ENCODE measurements at places on chromosomes 5 and 9.

DNA sequence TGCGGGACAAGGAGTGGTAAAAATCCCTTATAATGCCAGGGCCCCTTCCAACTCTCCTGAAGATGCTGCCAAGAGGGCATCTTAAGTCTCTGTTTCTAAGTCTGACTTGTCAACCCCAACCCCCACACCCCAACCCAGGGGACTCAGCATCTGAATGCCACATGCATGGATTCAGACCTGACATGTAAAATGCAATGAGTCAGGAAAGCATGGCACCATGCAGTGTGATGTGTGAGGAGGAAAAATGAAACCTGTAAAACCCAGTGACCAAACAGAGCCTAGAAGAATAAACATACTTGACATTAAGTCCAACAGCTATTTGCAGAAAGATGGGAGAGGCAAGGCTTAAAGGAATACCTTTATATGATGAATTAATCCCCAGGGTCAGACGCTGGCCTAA is 112.4 kb downstream of the ASTN2 start:
- no peak for DNase-seq

GRCh38 chr5:122377026-122377425 is 65.0 kb downstream of the SNCAIP start:
- no peak for DNase-seq

DNA sequence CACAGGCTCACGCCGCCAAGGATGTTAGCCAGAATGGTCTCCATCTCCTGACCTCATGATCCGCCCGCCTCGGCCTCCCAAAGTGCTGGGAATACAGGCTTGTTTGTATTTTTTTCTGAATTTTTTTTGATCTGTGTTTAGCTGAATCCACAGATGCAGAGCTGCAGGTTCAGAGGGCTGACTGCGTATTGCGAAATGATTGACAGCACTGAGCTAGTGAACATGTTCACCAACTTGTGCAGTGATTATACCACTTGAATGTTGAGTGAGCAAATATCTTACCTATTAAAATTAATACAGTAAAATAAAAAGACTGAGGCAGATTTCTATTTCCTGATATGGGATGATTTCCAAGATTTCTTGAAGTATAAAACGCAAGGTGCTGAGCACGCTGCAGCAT is 123.1 kb upstream of the PHYKPL start:
- no peak for DNase-seq

DNA sequence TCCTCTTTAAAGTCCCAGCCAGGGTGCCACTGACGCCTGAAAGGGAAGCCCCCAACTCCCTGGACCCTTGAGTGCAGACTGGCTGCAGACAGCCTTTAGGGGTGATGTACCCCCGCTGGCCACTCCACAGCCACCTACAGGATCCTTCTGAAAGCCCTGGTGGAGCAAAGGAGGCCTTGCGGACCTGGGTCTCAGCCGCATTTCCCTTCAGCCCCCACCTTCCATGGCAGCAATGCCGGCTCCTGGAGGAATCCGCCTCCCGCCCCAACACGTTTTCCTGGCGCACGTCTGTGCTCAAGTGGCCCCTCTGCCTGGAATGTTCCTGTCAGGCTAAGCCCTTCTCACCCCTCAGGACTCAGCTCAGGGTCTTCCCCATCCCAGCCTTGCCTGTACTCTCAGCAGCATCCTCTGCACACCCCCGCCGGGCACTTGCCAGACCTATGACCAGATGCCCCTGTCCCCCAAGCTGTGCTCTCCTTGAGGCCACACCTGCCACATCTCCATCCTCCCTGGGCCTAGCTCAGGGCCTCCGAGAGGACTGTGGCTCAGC is 134.1 kb upstream of the RAPGEF1 start:
- no peak for DNase-seq

GRCh38 chr9:107439991-107440456 is 49.5 kb downstream of the KLF4 start:
- no peak for DNase-seq

DNA sequence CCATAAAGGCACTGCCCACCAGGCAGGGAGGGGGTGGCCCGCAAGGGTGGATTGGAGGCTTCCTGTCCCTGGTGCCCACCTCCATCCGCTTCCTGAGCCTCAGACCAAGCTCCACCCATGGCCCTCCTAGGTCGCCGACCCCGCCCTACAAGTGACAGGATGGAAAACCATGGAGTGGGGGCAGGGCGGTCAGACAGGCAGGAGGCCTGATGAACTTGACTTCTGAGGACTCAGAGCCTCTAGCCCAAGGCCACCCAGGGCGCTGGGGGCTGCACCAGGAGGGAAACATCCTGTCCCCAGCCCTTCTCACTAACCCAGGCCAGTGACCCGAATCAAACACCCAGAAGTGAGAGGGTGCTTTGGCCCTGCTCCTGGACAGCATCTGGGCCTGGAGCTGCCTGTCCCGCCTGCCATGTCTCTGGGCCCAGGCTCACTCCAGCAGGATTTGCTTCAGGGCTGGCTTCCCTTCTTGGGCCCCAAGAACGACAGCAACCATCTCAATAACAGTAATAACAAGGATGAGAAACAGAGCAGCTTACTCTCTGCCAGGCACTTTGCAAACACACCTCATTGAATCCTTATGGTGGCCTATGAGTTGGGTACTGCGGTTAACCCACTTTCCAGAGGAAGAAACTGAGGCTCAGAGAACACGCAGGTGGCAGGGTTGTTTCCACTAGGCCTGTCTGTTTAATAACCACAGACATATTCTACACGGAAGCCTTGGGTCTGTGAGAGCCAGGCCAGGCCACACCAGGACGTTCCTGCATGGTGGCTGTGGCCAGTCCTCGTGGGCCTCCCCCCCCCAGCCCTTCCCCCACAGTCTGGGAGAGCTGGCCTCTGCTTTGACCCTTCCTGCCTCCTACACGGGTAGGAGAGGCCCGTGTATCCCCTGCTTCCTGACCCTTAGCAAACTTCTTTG is 4.4 kb upstream of the ST6GALNAC6 start:
- DNase-seq, result peak; percentile 88

- DNase-seq, result no peak
Observed at GRCh38 chr9:110936237-110936636, 102.0 kb downstream of the LPAR1 start.

- DNase-seq, result no peak
Observed at GRCh38 chr9:121505903-121506735, 6.5 kb upstream of the GGTA1 start.

DNA sequence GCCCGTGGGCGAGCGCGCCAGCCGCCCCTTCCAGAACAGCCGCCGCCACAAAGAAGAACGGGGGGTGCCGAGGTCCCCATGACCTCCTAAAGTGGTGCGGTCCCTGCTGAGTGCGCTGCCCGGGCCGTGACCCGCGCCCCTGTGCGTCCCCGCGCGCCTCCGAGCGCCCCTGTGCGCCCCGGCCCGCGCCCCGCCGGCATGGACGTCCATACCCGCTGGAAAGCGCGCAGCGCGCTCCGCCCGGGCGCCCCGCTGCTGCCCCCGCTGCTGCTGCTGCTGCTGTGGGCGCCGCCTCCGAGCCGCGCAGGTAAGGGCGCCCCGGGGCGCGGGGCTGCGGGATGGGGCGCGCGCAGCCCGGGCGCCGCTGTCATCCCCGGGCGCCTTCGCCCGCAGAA is 384 bp downstream of the COL5A1 start:
- no peak for DNase-seq

- DNase-seq, result no peak
Observed at GRCh38 chr5:141359790-141360426, at the start of gene PCDHGB2. Gene PCDHGB2 (plus strand): TSS chr5:141359994. CDS start chr5:141360136, 142 bp downstream.

DNA sequence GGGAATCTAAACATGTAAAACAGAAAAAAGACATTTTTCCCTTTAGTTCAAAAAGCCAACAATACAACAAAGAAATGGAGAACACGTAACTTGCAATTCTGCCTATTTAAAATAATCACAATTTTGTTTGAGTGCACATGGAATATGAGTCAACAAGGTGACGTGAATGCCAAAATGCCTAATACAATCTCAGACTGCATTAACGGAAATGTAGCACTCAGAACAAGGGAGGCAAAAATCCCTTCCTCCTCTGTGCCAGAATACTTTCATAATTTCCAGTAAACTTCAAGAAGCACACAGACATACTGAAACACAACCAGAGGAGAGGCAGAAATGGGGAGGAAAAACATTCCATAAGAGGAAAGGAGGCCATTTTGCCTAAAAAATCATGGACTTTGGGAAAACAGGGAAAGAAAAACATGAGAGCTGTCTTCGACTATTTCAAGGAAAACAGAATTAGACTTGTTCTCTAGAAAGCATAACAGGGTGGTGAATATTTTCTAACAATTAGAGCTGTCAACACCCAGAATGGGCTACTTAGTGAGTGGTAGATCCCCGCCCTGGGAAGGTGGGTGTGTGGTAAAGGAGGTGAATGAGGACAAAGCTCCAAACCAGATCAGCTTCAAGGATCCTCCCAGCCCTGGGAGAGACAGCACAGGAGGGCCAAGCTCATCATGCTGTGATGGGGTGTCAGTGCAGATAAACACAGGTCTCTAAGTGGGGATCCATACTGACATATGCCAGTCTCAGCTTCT is 48.2 kb downstream of the ABCA1 start:
- DNase-seq, result no peak

- no peak for DNase-seq
Observed at GRCh38 chr9:107739601-107740082, 250.1 kb upstream of the KLF4 start.

DNA sequence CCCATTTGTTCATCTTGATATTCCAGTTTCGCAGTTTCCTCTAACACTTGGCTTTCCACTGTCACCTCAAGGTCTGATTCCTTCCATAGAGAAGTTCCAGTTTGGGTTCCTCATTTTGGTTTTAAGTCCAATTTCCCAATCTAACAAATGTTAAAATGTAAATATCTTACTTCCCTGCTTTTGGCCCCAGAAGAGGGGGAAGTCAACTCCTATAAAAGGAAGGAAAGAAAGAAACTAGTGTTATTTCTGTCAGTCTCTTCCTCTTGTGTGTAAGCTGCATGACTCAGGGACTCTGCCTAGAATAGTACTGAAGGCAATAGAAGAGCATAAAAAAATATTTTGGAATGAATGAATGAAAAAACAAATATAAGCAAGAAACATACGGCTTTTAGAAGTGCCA is 127.5 kb upstream of the CCNG1 start:
- no peak for DNase-seq

DNA sequence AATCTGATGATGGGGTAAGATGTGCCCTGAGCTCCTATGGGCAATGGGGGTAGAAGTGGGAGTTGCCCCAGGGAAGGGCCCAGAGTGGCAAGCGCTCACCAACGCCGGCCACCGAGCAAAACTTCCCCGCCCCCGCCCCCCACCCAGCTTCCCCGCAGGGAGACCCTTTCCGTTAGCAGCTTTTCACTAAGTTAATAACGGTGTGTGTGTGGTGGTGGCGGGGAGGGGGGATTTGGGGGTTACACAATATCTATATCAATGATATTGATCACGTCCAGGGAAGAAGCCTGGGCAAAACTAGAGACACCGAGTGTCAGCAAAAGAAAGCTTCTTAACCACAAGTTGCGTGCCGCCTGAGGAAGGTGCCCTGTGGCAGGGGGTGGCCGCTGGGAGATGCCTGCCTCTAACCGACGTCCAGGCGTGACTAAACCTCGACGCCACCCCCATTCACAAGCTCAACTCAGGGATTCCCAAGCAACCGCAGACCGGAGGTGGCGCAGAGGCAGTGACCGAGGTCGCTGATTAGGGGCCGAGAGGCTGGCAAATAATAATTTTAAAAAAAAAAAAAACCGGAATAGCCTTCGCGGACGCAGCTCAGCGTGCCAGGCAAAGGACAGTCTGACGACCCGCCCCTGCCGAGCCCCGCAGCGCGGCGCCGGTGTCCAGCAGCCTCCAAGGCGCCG is 222.6 kb downstream of the MEF2C start:
- no peak for DNase-seq

- no peak for DNase-seq
Observed at GRCh38 chr9:1202512-1203280, 152.5 kb downstream of the DMRT2 start.

GRCh38 chr5:22908586-22908985 is 55.4 kb upstream of the CDH12 start:
- DNase-seq, result no peak

GRCh38 chr5:157294407-157295091 is 28.6 kb downstream of the CYFIP2 start:
- DNase-seq, result no peak

DNA sequence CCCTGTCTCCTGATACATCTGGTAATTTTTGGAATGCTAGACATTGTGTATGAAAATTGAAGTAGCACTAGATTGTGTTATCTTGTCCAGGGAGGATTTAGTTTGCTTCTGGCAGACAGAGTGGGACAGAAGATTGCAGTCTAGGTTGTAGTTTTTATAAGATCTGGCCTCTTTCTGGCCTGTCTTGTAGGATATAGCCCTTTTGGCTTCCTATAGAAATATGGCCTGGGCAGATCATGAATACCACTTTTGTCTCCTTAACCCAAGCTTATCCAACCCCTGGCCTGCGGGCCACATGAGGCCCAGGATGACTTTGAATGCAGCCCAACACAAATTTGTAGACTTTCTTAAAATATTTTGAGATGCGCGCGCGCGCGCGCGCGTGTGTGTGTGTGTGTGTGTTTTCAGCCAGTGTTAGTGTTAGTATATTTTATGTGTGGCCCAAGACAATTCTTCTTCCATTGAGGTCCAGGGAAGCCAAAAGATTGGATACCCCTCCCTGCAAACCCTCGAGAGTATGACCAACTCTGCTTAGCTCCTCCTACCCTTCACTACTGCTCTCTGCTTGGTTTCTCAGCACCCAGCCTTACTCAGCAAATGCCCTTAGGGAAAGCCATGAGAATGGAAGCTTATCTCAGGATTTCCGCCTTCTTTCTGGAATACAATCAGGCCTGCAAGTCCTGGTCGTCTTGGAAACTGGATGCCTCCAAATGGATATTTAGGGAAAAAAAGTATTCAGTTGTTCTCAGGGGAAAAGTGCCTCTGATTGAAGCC is 26.5 kb downstream of the ANKRD33B start:
- DNase-seq, result no peak

GRCh38 chr5:179409806-179410205 is 64.5 kb upstream of the ADAMTS2 start:
- DNase-seq, result no peak

DNA sequence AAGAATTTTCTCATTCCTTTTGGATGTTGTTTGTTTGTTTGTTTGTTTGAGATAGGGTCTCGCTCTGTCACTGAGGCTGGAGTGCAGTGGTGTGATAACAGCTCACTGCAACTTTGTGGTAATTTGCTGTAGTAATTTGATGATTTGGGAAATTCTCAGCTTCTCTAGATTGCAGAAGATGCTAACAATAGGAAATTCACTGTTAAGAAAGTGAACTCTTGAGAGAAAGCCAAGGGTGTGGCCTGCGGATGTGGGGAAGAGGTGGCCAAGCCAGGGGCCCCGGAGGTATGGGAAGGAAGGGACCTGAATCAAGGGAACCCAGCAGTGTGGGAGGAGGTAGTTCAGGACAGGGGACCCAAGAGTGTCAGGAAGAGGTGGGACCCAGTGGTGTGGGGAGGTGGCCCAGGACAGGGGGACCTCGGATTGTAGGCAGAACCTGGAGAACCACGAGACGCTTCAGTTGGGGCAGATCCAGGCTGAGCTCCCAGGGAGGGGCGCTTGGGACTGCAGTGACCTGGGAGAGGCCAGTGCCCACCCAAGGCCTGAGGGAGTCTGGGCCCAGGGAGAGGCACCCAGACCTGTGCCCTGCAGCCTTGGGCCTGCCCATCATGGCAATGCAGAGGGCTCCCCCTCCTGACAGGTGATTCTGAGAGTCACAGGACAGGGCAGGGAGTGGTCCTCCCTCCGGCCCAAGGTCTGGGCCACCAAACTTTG is 5.6 kb upstream of the LCN2 start:
- no peak for DNase-seq

GRCh38 chr5:61768692-61769281 is 436.7 kb downstream of the ZSWIM6 start:
- no peak for DNase-seq

- DNase-seq, result no peak
Observed at GRCh38 chr5:123422433-123423277, 548 bp downstream of the CEP120 start.

All from stimulated activated CD4-positive, alpha-beta T cell treated with anti-CD3 and anti-CD28 coated beads, TNF-alpha, amount 100 ng/mL, for 24 hours (primary cell).